CD8-positive, alpha-beta T cell (primary cell): ENCODE measurements at places on chromosomes 1 and 21.

DNA sequence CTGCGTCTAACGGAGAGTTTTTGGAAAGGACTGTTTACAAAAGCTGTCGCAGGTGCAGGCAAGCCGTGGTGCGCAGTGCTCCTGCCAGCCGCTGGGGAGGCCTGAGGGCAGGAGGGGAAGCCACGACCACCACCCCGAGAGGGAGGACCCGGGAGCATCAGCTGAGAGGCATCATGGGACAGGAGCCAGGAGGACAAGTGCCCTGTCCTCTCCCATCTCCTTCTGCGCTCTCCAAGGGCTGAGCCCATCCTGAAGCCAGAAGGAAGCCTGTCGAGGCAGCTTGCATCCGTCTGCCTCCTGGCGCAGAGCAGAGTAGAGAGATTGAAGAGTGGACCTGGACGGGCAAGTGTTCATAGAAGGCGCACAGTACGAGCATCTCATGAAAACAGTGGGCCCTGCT is 310.9 kb downstream of the KIF26B start:
- no peak for DNase-seq

- DNase-seq: no peak
Observed at GRCh38 chr1:91913018-91913417, 27.1 kb upstream of the TGFBR3 start.

DNA sequence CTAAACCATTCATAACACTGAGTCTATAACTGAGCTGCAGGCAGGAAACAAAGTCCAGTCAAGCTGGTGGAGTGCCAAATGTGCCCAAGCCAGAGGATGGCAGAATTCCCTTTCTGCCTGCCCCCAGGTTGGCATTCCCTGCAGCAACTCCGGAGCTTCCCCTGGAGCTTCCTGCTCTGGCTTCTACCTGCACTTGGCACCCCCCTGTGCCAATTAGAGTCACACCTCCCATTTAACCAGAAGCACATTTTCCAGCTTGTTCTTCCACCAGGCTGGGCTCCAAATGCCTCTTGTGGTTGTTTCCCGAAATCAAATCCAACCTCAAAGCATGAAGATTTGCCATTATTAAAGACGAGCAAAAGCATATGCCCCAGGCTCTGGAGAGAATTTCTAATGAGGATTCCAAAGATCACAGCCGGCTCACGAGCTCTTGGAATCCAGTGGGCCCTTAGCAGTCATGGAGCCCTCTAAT is 294.5 kb downstream of the RRAGC start:
- DNase-seq: no peak

DNA sequence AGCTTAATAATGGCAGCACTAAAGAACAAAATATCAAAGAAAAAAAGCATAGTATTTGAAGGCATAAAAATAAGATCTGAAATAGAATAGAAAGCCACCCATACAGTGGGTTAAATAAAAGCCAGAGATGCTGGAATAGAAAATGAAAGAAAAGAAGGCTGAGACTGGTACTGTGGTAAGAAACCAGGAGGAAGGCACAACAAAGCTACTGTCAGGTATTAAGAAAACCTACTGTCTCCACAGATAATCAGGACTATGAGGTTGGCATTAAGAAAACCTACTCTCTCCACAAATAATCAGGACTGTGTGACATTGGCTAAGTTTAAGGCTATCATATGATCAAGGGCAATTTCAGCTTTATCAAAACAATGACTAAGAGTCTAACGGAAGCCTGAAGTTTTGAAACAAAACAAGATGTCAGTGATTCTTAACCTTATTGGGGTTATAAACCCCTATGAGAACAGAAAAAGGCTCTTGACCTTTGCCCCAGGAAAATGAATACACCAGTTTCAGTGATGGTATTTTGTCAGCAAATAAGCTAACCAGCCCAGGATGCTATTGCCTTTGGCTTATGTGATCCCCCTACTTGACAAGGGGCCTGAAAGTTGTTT is 24.4 kb downstream of the MCOLN2 start:
- DNase-seq: no peak

GRCh38 chr21:27379354-27379753 is 412.5 kb upstream of the ADAMTS5 start:
- DNase-seq: no peak

- DNase-seq: no peak
Observed at GRCh38 chr1:206679738-206680211, 4.9 kb upstream of the MAPKAPK2 start.

DNA sequence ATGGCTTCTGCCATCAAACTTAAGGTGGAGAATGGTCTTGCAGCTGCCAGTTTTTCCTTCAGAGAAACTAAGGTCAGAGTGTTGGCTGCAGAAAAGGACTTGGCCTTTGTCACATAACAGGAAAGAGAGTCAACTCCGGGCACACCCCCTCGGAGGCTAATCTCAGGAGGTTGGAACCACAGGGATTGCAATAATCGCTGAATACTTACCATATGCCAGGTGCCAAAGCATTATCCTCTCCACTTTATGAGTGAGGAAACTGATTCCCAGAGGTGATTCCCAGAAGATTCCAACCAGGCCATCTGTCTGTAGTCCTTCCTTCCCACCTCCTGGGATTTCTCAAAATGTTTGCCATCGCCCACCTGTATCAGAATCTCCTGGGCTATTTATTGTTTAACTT is 54.0 kb downstream of the LACTBL1 start:
- DNase-seq: no peak

DNA sequence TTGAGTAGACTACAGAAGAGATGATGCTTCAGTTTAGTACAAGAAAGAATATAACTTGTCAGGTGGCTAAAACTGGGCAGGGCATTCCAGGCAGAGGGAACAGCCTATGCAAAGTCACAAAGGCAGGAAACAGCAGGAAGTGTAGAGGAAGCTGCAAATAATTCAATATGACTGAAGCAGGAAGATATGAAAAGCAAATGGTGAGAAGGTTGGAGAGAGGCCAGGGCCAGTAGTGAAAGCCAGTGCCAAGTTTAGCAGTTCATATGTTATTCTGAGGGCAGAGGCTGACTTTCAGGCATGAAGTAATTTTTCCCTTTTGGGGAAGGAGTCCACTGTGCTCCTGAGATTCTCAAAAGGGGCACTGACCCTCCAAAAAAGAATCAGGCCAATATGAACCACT is 8.0 kb upstream of the YBX1 start:
- DNase-seq: no peak

DNA sequence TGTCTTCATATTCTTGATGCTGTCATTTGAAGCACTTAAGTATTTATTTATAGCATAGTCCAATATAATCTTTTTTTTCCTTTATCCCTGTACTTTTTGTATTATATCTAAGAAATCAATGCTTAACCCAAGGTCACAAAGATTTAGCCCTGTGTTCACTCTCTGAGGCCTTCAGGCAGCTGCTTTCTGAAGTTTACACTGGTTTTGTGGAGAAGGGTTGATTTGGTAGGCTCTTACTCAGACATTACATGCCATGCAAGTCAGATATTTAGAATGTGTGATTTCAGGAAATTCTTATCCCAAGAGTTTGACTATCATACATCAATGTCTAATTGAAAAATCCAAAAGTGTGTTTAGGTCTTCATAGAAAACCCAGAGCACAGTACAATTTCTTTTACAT is 56.3 kb downstream of the PALMD start:
- DNase-seq: no peak

- DNase-seq: no peak
Observed at GRCh38 chr1:241646201-241646600, 5.9 kb upstream of the WDR64 start.

DNA sequence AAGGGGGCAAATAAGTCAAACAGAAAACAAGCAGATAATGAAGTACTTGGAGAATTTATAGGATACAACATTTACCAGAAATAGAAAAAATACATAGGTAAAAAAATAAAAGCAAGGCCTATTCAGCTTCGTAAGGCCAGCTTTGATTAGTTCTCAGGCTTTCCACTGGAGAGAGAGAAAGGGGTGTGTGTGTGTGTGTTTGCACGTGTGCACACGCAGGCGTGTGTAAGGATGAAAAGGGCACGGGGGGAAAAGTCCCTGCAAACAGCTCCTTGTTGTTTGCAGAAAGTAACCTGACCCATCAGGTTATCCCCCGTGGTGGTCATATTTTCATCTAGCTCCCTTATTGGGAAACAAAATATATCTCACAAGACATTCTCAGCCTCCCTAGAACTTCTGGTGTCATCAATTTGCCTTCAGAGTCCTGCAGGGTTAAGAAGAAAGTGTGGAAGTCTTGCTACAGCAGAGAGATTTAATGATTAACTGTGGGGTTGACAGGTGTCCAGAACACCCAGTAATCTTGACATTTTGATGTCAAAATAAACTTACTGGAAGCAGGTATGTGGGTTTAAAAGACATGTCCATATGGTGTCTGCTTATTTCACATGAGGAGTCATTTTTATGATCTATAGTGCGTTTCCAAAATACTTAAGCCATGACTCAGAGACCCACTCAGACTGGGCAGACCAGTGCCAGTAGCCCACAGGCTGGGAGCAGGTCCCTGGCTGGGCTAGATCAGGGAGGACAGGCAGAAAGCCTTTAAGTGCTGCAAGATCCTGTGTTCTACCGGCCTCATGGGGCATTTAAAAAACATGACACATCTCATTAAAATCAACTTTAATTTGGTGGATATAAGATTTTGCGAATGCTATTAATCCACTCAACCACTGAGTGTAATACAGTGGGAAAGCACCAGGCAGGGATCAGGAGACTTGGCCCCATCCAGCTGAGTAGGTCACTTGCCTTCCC is 487.6 kb upstream of the CAMK1G start:
- no peak for DNase-seq

- no peak for DNase-seq
Observed at GRCh38 chr1:9362488-9362887, 69.8 kb downstream of the SPSB1 start.

- DNase-seq: no peak
Observed at GRCh38 chr1:93000751-93001175, 39.5 kb upstream of the DIPK1A start.

DNA sequence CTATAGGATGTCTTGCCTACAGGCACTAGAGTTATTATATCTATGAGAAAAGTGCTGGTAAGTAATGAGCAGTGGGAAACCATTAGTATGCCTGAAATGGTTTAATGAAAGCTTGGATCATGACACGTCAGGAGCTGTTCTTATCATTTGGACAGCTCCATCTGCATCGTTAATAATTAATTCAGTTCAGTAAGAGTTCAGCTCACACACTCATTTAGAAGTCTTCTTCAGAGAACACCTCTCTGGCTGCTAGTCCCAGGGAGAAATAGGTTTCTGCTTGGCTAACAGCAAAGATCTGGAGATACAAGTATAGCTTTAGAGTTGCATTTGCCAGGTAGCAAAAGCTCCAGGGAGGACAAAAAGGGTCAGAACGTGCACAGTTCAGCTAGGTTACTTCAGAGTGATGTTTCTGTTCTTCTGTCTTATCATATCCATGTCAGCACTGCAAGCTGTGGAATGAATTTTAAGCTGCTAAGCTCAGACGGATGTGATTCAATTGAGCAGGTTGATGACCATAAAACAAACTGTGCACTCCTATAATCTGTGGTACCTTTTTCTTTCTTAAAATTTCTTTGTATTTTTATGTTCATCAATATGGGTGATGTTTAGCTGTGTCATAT is 173.6 kb downstream of the ADGRL2 start:
- DNase-seq: no peak

DNA sequence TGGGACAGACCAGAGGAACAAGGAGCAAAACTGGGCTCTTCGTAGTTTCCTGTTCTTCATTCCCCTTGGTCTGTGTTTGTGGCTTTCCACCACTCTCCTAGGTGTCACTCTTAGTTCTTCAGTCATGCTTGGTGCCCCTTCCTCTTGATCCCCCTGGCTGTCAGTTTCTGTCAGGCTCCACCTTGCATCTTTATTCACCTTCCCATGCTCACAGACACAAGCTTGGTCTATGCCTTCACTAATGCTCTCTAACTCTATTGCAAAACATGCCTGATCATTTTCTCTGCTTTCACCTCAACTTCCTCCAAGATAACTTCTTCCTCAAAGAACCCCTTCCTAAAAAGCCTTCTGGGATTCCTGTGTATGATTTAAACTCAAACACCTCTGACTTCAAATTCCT is 122.9 kb downstream of the GLUL start:
- DNase-seq: no peak

- no peak for DNase-seq
Observed at GRCh38 chr1:213017447-213018273, 2.0 kb upstream of the ANGEL2 start.

DNA sequence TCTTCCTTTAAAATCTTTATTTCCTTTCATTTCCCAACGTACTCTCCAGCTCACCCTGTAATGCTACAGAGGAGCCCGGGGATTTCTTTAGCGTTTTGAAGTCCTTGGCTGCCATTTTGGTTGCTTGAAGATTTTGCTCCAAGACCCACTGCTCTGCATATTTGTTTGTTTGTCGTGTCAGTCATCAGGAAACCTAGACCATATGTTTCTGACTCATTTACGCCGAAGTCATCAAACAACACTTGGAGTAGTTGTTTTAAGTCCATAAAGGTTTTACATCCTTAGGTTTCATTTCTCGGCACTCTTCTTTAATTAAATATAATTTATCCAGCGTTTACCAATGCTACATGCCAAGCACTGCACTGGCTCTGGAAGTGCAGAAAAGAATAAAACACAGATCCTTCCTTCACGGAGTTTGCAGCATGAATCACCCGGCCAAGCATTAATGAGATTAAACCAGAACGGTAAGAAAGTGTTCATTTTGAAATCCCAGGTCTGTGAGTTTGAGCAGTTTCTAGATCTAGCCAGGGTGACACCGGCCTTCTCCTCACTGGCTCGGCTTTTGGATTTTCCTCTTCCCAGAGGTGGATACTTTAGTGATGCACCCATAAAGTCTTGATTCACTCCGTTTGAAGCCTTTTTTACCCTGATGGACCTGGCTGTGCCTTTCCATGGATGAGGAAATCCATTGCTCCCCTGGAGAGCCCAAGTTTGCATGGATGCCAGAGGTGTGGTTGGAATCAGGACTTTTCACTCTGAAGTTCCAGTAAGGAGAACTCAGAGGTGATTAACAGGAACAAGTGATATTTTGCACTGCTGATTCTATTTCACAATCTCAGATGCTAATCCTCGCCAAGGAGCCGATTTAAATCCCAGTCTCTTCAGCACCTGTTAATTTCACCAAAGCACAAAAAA is 109.3 kb downstream of the KAZN start:
- no peak for DNase-seq

DNA sequence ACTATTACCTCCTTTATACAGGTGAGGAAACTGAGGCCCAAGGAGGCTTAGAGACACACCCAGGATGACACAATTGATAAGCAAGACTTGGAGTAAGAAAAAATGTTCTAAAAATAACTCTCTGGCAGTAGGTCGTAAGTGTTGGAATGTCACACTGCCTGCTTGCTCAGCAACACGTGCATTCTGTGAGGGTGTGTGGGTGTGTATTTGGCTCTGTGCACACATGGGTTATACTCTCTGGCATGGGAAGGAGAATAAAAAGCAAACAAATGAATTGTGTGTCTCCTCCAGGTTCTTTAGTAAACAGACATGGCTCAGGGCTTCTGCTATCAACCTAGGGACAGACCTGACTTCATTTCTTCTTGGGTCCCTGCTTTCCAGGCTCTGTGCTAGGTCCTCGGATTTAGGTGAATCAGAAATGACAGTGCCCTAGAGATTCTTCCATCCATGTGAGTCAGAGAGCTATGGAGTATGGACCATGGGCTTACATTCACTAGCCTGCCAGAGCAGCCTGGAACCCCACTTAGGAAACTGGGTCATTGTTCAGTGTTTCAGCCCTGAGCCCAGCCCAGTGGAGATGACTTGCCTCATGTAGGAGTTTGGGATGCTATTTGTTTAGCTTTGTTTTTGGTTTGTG is 72.4 kb downstream of the ELAVL4 start:
- no peak for DNase-seq
